ENCODE measurements at places on chromosomes 11 and 22. TPM values are rescaled to one million over a fixed set of nuclear protein-coding genes. Genes with fewer than 3 reads are reported as not detected.

The PIWIL4 gene
- 8.9 TPM for total RNA-seq

The KCNJ4 gene
- 80.4 TPM for total RNA-seq

The MPEG1 gene
- total RNA-seq: 1.8 TPM

The USH1C gene
- total RNA-seq: 8.7 TPM

DNA sequence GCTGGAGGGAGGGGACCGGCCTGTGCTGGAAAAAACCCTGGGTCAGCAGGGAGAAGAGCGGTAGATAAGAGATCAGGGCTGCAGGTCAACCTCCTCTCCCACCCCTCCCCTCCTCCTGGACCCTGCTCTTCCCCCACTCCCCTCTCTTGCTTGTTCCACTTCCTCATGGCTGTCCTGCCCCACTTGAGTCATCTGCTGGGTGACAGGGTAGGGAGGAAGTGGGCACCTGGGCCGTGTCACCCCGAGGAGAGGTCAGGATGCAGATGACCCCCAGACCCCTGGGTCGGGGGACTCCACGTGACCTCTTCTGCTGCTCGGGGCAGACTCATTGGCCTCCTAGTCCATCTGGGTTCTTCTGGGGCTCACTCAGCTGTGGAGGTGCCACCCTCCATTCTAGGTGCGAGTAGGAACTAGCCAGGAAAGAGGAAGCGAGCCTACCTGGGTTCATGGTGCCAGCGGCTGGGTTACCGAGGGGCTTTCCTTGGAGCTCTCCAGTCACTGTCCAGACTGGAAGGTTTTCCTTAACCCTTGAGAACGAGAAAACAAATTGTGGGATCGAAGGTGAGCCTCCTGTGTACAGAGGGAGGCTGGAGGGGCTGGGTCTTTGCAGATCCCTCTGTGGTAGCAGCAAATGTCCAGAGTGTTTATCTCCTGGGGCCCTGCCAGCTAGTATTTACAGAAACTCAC, 6.5 kb downstream of the APOL2 start:
- no peak for DNase-seq

DNA sequence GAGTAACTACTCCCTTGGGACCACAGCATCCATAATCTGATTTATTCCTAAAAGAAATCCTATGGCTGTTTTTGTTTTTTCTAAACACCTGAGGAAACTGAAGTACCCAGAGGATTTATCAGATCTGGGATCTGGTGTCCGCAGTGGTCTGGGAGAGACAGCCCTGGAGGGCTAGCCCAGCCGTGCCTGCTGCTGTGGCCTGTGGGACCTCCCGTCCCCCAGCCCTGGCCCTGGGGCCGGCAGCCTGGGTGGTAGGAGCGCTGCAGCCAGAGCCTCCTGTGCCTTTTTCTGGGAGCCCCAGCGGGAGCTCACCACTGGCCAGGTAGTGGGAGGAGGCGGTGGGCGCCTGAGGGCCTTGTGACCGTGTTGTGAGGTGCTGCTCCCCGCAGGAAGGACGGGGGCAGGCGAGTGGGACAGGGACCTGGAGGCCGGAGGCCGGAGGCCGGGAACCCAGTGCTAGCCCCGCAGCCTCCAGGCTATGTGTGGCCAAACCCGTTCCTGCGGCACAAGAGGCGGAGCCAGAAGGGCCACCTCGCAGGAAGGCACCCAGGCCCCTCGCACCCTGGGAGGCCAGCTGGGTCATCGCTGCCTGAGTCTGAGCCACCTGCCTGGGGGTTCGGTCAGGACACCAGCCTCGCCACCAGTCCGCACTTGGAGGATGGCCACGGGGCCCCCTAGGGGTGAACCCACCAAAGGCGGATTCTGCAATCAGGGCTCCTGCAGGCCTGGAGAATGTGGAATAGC, 18.2 kb upstream of the C11orf96 start:
- no peak for DNase-seq

GRCh38 chr11:2825889-2826678, 59.5 kb downstream of the CDKN1C start:
- no peak for DNase-seq

- DNase-seq: no peak
Measured at GRCh38 chr22:28259774-28260312, 340.8 kb upstream of the PITPNB start.

DNA sequence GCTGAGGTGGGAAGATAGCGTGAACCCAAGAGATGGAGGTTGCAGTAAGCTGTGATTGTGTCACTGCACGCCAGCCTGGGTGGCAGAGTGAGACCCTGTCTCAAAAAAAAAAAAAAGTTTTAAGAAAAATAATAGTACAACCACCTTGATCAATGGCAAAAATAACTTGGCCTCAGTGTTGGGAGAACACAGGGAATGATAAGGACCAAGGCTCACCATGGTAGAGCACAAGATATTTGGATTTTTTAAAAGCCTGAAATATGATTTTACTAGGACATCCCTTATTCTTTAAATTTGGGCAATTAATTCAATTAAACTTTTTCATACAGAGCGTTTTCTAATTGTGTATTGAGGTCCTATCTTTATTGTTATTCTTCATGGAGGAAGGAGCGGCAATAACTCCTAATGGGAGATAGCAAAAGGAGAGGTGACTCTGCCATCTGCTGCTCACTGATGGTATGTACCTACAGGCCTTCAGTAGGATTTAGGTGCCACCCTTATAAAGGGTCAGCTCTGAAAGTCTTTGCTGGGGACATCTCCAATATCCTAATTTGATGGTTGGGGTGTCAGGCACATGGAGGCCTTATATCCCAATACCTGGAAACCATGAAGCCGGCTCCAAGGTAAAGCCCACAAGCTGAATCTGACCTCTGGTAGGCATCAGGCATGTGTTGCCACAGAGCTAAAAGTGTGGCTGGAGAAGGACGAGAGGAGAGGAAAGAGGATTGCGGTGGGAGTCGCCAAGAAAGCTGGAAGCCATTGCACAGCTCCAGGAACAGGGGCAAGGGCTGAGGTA, 21.9 kb upstream of the POLD3 start:
- no peak for DNase-seq

DNA sequence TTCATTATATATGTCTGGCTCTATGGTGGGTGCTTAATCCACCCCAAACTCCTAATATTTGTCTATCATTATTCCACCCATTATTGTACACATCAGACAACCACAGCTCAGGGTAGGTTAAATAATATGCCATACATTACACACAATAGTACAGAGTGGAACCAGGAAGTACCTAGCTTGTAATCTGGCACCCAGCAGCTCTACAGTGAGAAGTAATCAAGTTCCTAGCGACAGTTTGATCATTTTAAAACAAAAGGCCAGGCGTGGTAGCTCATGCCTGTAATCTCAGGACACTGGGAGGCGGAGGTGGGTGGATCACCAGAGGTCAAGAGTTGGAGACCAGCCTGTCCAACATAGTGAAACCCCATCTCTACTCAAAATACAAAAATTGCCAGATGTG, 141.0 kb downstream of the LARGE1 start:
- DNase-seq: no peak

DNA sequence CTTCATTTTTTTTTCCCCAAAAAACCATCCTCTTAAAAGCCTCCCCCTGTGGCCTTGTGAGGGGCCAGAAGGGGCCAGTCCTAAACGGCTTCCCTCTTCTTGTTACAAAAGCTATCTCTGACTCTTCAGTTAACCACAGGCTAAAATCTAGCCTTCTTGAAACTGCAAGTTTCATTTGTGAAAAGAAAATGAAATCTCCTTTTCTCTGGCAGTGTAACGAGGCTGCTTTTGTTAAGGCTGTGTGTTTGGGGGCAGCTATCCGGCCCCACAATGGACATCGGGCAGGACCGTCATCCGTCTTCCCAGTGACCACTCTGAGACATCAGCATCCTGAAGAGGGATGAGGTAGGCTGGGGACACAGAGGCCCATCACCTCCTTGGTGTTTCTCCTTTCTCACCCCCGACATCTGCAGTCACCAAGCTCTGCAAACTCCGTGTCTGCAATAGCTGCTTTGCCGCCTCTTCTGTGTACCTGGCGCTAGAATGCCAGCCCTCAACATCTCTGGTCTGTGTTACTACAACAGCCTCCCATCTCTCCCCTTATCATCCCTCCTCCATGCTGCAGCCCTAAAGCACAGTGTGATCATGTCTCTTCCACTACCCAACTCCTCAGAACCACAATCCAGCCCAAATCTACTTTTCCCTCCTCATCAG, 94.0 kb downstream of the RCN1 start:
- DNase-seq: no peak

DNA sequence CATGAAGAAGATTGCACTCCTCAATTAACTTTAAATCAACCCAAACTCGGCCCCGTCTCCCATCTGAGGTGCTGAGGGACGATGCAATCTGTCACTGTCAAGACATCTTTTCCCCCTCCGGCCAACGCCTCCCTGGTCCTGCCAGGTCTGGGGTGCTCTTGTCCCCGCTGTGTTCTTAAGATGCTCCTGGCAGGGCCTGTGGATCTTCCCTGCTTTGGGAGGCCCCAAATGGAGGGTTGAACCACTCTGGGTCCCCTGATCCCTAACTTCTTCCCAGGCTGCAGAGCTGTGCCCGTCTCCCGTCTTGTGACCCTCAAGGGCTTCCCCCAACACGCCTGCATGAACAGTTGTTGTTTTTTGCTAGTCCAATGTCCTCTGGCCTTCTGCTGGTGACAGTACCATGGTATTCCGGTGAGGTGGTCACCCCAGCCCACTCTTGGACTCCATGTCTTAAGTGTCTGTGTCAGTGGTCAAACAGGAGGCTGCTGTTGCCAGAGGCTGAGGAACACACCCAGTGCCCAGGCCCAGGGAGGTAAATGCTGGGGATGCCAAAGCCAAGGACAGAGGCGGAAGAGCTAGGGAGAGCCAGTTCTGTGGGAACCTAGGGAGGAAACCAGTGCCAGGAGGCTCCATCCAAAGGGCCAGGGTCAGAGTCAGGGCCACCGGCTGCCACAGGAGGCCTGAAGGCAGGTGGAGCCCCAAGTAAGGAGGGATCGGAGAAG, 70.6 kb upstream of the SHANK2 start:
- DNase-seq: no peak

GRCh38 chr11:112694245-112694644, 267.0 kb upstream of the NCAM1 start:
- DNase-seq: no peak

DNA sequence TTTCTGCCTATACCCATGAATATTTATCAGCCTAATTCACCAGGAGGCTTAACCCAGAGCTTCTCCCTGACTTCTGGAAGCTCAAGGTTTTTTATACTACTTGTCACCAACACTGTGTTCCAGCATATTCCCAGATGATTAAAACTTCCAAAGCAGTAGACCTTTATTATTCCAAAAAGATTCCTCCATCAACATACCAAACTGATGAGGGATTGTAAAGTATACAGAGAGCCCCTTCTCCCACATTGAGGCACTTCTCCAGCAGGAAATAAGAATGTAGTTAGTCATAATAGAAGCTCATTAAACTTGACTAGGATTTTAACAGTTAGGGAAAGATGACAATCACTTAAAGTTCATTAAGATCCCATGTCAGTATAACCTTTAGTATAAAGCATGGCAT, 51.4 kb upstream of the CEP126 start:
- no peak for DNase-seq

- no peak for DNase-seq
Measured at GRCh38 chr22:27107386-27107785, 450.0 kb downstream of the MIAT start.

DNA sequence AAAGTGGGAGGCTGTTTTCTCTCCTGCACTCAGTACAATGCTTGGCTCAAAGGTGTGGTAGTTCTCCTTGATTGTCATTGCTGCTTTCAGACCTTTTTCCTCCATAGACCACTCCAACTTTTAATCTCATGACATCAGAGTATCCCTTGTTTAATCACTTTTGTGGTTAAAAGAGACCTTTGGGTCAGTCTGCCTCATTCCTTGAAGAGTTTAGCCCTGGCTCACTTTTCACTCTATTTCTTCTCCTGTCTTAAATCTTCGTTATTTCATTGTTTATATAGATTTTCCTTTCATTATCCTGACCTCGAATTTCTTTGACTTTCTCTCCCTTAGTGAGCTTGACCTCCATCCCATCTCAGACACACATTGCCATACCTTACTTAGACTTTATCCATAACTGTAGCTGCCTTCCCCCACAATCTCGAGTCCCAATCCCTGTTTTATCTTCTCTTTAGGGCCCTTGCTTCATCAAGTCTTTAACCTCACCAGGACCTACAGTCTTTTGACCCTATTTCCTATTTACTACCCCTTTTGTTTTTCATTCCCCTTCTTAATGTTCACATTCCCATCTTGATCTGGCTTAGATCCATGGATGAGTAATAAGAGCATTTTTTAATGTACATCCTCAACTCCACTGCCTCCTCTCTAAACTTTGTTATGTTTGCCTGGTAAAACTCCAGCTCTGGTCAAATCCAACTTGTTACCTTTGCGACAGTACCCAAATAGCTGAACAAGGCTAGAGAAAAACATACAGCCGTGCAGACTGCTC, 9.5 kb downstream of the ATXN10 start:
- no peak for DNase-seq

DNA sequence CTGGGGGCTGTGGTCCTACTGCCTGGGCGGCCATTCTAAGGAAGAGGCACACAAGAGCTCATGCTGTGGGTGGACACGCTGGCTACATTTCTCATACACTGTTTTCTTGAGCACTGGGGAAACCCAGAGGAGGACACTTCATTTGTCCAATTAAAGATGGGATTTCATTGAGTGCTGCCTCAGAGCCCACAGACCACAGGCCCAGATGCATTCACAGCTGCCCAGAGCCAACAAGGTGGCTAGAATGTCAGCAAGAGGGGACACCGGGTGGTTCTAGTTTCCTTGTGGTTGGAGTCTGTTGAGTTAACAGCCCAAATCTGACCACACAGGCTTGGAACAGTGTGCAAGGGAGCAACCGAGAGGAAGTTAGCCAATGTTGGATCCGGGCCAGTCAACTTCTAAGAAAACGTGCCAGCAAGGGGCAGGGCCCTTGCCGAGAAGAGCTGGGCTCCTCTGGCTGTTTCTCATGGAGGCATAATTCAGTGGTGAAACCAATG, 35.0 kb upstream of the SORL1 start:
- DNase-seq: peak; percentile 56

DNA sequence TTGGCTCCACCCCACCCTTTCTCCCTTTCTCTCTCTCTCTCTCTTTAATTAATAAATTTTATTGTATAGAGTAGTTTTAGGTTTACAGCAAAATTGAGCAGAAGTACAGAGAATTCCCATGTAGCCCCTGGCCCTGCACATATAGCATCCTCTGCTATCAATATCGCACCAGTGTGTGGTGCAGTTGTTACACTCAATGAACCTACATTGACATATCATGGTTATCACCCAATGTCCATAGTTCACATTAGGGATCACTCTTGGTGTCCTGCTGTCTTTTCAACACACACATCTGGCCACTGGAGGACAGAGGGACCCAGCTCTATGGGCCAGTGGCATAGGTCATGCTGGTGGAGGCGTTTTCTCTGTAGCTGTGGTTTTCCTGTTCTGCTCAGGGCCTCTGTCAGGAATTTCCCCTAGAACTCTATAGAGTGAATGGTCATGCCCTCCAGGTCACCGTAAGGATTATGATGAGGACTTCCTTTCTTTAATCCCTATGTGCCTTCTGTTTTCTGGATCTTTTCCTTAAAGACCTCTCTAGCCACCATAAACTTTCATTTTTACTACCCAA, 98.2 kb upstream of the NAV2 start:
- DNase-seq: no peak

- DNase-seq: no peak
Measured at GRCh38 chr11:1283091-1283511, 26.3 kb downstream of the TOLLIP start.

- no peak for DNase-seq
Measured at GRCh38 chr22:26559961-26560575, 29.9 kb downstream of the TPST2 start.
